ENCODE measurements at places on chromosomes 13 and 19. TPM values are rescaled to one million over a fixed set of nuclear protein-coding genes. Genes with fewer than 3 reads are reported as not detected.

PTGER1 gene
- total RNA-seq, result 2.5 TPM

- DNase-seq, result no peak
These were observed 126.3 kb upstream of the SLC7A1 start for GRCh38 chr13:29721766-29722165.

DNA sequence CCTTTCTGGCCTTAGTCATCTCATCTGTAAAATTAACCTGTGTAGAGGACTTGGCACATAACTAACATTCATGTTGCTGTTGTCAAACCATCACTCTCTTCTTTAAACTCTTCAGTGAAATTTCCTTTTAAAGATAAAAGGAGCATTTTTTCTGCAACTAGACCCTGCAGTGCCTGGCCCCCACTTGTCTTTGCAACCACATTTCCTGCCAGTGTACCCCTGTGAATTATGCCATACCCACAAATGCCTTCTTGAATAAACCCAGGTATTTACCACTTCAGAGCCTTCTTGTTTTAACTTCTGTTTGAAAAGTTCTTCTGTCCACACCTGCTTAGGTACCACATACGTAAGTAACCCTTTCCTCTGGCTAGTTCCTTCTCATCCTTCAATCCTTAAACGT, 118.8 kb downstream of the CDK8 start:
- DNase-seq, result no peak

DNA sequence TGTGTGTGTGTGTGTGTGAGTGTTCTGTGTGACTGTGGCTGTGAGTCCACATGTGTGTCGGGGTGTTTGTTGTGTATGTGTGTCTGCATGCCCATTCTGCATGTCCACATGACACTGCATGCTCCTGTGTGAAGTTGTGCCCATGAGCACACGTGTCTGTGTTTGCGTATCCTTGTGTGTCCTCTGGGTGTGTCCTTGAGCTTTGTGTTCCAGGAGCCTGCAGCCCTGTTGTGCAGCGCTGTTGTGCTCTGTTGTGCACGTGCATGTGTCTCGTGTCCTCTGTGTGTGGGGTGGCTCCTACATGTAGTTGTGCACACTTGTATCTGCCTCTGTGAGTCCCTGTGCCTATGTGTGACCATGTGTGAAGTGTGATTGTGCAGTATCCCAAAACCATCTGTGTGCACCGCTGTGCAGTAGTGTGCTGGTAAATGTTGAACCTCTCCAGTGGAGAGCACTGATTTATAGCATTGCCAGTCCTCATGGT, 2.2 kb upstream of the ARHGEF18 start:
- peak; percentile 33 for DNase-seq

DNA sequence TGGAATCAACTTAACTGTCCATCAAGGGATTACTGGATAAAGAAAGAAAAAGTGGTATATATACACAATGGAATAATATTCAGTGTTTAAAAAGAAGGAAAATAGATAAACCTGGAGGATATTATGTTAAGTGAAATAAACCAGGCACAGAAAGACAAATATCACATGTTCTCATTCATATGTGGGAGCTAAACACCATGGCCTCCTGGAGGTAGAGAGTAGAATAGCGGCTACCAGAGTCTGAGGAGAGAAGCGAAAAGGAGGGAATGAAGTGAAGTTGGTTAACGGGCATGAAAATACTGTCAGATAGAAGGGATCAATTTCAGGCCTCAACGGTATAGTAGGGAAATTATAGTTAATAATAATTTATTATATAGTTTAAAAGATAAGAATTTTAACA, 147.5 kb upstream of the OBI1 start:
- DNase-seq, result no peak

DNA sequence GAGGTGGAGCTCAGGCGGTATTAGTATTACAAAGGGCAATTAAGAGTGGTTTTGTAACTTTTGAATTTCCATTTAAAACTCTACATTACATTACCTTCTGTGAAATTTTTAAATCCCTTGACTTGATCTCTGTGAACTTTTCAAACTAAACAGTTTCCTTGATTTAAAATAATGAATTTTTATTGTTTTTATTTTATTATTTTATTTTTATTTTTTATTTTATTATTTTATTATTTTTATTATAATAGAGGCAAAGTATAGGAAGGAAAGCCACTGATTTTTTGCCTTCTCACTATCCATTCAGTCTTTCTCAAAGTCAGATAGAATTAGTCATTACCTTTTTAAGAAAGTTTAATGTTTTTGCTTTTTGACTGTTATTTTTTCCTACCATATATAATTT, 1248.1 kb upstream of the SLC10A2 start:
- DNase-seq, result no peak

GRCh38 chr19:35240327-35240726, 8.5 kb upstream of the LSR start:
- DNase-seq, result no peak
